Stimulated activated CD4-positive, alpha-beta T cell treated with anti-CD3 and anti-CD28 coated beads, Interleukin-2, amount 100 ng/mL, for 24 hours (primary cell): ENCODE measurements at places on chromosomes 5 and 9.

GRCh38 chr9:93896093-93896492 is 59.1 kb downstream of the BARX1 start:
- no peak for DNase-seq

GRCh38 chr5:126000507-126000906 is 422.7 kb upstream of the GRAMD2B start:
- DNase-seq: no peak

- DNase-seq: no peak
These were observed 23.2 kb downstream of the ELOVL7 start for GRCh38 chr5:60820593-60821487.

DNA sequence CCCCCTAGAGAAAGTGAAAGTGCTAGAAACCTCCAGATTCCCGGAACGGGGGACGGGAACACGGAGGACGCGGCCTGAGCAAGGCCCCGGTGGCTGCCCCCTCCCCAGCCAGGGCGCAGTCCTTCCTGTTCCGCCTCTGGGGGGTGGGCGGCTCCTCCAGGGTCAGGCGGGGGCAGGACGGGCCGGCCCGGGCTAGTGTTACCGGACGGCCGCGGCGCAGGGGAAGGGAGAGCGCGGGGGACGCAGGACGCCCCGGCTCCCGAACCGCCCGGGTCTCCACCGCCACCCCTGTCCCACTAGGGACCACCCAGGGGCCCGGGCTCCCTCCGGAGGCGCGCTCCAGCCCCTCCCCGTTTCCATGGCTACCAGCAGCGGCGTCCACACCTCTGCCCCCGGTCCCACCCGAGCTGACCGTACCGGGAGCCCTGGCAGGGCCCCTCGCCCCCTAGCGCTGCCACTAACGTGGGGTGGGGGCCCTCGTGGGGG is 579 bp downstream of the SLC12A7 start:
- DNase-seq: no peak

DNA sequence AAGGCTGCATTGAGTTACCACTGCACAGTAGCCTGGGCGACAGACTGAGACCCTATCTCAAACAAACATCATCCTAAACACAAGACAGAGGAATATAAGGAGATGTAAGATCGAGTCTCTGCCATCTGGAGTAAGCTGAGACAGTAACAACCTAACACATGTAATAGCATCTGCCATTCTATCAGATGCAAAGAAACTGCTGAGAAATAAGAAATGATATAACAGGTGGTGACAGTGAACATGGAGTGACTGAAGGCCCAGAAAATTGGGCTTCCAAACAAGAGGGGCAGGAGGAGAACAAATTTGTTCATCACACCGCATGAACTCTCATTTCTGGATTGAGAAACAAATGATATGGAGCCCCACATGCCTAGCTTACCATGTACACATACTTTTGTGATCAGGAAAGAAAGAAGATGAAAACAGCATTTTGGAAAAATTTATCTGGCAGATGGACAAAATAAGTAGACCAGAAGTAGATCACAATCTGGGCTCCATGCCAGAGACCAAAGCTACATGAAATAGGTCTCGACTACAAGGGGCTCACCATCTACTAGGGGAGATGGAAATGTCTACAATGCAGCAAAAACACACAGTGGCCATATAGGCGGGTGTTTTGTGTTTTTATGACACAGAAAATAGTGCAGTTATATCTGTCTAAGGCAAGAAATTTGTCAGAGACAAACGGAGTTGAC is 45.5 kb downstream of the ECPAS start:
- no peak for DNase-seq

DNA sequence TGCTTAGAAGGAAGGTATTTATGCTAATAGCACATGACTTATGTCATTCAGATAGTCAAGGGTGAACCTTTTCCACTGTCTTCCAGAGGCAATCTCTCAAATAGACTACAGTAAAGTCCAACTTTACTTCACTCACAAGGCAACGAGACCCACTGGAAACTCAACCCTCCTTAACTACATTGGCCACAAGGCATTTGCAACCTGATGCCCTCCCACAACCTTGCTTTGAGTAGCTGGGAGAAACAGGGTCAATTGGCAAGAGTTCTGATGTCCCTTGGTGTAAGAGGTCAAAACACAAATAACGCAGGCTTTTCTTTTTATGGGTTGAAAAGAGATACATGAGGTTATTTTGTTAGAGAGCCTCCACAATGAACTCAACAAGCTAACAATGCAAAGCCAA is 6.1 kb downstream of the GAS1 start:
- DNase-seq: no peak

DNA sequence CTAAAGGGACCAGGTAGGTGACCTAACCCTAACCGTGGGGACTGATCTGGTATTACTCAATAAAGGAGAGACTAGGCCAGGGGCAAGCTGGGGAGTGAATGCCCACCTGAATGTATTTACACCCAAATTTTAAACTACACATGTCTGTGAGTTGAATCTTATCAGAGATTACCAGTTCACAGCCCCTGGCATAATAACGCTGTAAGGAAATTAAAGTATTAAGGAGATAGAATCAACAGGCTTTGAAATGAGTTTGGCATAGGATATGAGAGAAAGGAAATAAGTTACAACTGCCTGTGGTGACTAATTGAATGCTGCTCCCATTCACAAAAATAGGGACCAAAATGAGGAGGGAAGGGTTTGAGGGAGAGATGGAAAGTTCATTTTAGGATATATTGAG is 593.3 kb downstream of the CSNK1G3 start:
- no peak for DNase-seq

- no peak for DNase-seq
These were observed 58.3 kb downstream of the MFAP3 start for GRCh38 chr5:154097031-154097430.

DNA sequence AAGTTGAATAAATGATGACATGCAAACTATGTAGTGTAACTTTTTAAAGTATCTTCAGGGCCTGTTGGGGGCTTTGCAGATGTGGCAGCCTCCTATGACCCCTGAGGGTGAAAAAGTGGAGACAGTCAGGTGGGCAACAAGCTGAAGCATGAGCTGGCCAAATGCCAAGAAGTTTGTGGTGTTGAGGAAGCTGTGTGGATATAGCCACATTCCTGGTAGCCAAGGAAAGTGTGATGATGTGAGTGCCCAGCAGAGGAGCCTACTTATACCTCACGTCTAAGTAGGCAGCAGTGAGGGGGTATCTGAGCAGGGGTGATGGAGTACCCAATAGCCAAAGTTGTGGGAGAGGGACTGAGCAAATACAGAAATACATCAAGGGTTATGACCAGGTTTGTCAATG is 621.2 kb upstream of the CDH6 start:
- no peak for DNase-seq

GRCh38 chr9:1042466-1042865 is 7.7 kb upstream of the DMRT2 start:
- no peak for DNase-seq

GRCh38 chr5:29085142-29085541 is 2046.8 kb upstream of the CDH9 start:
- DNase-seq: no peak

DNA sequence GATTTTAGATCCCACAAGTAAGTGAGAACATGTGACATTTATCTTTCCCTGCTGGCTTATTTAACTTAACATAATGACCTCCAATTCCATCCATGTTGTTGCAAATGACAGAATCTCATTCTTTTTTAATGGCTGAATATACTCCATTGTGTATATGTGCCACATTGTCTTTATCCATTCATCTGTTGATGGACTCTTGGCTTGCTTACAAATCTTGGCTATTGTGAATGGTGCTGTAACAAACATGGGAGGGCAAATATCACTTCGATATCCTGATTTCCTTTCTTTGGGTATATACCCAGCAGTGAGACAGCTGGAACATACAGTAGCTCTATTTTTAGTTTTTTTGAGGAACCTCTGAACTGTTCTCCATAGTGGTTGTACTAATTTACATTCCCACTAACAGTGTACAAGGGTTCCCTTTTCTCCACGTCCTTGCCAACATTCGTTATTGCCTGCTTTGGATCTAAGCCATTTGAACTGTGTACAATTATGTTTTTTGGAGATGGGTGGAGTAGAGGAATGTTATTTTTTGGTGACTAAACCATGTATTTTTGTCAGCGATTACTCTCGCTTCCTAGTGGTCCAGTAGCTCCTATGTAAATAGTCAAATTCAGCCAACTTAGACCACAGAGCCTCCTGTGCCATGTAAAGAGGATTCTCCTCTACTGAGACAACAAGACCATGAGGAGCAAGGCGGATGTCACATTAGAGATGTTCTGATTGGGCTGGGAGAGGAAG is 60.6 kb downstream of the TNFSF15 start:
- no peak for DNase-seq

- DNase-seq: no peak
These were observed 1486.8 kb upstream of the C9orf72 start for GRCh38 chr9:29060041-29060440.

DNA sequence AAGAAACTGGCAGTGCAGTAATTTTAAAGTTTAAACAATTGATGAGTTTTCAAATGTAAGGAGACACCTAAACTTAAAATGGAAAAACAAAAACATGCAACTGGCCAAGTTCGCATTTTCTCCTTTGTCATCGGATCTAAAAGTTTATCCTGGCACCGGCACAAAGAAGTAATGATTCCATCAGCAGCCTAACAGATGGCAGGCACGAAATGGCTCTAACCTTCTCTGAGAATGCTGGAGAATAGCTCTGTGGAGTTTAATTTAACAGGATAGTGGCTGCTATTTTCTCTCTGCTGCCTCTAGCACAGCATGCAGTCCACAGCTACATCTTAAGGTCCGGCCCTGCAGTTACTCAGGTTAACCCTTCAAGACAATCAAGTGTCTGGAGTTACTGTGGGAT is 82.2 kb downstream of the PRELID2 start:
- no peak for DNase-seq

GRCh38 chr9:68925175-68925574 is 88.7 kb downstream of the PRKACG start:
- no peak for DNase-seq

GRCh38 chr5:158880483-158881001 is 219.2 kb downstream of the EBF1 start:
- no peak for DNase-seq

GRCh38 chr5:150085191-150085912 is 1.0 kb downstream of the CSF1R start:
- DNase-seq: no peak

DNA sequence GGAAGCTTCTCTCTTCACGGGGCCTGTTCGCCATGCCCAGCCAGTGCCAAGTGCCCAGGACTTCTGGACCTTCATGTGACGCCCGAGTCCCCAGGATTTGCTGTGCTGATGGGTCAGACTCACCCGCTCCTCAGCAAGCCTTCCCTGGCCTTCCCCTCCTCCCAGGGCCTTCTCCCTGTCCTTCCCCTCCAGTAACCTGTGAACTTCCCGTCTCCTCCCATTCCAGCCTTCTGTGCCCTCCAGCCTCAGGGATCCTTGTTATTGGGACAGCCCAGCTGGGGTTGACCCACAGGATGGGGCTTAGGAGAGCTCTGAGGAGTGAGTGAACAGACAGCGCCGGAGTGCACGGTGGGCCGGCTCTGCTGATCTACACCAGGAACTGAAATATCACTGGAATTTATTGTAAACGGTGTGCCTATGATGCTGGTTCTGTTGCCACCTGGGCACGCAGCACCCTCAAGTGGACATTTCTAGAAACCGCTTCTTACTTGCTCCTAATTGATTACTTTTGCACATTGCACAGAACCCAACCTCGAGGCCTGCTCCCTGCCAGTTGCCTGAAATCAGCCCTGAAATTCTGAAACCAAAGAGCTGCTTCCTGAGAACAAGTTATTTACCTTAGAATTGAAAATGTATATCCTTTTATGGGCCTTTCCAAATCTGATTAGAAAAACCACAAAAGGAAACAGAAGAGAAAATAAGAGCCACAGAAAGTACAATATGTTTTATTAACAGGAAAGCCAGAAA is 1.5 kb downstream of the SPAAR start:
- DNase-seq: peak; percentile 52

DNA sequence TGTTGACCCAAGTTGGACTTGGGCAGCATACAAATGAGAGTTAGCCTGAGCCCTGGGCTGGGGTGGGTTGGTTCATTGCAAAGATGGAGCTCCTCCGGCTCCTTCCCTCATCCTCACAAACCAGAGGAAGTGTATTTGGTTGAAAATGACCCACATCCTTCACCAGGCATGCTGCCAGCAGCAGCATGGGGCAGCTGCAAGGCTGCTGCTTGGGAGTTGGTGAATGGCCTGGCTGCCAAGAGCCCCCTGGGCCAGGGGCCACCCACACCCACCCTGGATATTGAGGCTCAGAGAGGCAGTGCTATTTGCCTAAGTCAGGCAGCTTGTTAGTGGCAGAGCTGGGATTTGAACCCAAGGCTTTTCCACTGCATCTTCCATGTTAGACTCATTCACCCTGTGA is 29.5 kb downstream of the PPARGC1B start:
- DNase-seq: no peak

DNA sequence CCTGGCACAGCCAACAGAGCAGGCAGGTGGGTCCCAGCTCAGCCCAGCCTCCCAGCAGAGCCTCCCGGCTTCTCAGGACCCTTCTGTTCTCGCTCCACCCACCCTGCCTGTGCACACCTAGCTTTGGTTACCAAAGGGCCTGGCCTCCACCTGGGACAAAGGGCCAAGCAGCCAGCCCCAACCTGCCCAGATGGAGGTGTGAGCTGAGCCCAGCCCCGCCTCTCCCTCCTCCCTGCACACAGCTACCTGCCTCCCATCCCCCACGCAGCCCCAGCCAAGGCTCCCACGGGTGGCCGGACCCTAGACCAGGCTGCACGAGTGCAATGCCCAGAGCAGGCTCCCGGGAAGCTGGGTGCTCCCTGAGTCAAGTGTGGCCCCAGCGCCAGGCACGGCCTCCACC is 5.6 kb downstream of the TPRN start:
- no peak for DNase-seq

DNA sequence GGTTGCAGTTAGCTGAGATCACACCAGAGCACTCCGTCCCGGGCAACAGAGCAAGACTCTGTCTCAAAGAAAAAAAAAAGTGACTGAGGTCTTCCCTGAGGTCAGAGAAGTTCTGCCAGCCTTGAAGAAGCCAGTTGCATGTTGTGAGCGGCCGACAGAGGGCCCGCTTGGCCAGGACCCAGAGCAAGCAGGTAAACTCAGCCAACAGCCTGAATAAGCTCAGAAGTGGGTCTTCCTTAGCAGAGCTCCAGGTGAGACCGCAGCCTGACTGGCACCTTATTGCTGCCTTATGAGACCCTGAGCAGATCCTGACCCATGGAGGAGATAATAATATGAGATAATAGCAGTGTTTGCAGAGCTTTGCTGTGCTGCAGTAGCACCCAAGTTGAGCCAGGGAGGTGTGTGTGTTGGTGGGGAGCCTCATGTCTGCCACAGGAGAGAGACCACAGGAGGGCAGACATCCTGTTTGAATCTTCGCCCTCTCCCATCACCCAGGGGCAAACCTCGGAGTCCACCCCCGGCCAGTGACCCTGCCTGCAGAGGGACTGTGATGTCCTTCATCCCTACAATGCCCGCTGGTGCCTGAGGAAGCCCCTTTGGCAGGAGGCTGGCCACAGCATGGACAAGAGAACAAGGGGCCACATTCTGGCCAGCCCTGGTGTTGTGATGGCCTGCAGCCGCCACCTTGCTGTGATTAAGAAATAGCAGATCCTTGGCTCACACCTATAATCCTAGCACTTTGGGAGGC is 10.8 kb upstream of the BARX1 start:
- DNase-seq: no peak

DNA sequence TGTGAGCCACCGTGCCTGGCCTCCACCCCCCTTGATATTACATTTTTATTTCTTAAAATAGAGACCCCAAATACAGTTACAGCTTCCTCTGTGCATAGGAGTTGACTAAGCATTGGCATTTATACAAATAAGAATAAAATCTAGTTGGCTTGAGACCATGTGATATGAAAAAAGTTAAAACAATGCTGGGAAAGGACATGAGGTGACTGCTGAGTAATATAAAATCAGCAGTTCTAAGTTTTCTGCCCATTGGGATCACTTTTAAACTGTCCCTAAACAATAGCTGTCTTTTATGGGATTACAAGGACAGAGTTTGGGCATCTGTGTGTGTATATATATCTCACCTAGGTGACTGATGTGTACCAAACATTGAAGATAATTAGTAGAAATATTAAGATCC is 96.6 kb downstream of the UBE2R2 start:
- DNase-seq: no peak
